GM13976 (cell line): ENCODE measurements at places on chromosomes 3 and 15.

GRCh38 chr3:97940034-97940433 lies 32.2 kb downstream of the RIOX2 start:
- DNase-seq, result no peak

- no peak for DNase-seq
Measured at GRCh38 chr3:33016846-33017405, 65.5 kb downstream of the CCR4 start.

DNA sequence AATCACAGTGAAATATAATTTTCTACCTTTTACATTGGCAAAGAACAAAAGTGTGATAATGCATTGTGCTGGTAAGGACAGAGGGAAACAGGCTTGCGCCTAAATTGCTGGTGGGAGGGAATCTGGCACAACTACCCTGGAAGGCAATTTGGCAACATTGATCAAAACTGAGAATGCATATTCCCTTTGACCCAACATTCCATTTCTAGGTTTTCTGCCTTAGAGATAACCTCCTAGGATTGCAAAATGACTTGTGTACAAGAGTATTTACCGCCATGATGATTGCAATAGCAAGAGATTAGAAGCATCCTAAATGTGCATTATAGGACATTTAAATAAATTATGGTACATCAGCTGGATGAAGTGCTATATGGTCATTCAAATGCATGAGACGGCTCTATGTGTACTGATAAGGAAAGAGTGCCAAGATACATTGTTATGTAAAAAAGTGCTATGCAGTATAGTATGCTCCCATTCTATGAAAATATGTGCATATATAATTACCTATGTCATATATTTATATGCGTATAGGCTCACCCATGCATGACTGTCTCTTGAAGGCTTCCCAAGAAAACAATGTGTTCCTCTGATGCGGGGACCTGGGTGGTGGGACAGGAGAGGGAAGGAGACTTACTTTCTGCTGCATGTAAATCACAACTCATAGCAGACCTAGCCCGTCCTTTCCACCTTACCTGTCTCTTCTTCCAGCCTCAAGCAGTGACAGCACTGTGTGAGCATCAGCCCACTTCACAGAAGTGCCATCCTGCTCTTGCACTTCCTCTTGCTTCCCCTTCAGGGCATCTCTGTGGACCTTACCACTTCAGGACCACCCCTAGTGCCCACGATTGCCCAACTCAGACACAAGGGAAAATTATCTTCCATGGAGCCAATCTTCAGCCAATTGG lies 249.9 kb upstream of the TLE3 start:
- DNase-seq, result no peak

DNA sequence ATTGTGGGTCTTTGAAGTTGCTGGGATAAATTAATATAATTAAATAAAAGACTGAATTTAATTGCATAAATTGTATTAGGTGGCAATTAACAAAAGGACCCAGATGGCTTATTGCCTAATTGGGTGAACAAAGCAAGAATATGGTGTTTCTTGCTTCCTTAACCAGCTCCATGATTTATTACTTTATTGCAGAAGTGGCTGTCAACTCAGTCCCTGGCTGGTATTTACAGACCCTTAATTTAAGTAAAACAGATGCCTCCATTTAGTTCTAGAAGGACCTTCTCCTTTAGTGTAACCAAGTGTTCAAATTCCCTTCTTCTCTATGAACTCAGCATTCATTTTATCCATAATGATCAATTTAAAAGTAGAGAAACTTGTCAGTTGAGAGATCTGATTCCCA lies 35.1 kb downstream of the DPH3 start:
- DNase-seq, result no peak

DNA sequence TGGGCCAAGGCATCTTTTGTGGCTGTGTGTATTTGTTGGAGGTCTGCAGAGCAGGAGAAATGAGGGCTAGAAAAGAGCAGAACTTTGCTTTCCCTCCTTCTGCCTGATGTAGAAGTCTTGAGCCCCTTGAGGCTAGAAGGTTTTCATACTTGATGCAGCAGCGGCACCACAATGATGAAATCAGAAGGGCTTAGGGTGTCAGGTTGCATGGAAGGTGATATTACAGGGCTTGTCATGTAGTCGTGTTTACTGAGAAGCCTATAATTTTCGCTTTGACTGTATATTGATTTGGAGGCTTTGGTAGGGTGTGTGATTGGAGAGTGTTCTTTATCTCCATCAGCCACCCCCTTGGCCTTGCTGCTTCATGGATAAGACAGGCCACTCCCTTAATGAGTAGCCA lies 339.8 kb downstream of the THSD4 start:
- DNase-seq, result no peak

DNA sequence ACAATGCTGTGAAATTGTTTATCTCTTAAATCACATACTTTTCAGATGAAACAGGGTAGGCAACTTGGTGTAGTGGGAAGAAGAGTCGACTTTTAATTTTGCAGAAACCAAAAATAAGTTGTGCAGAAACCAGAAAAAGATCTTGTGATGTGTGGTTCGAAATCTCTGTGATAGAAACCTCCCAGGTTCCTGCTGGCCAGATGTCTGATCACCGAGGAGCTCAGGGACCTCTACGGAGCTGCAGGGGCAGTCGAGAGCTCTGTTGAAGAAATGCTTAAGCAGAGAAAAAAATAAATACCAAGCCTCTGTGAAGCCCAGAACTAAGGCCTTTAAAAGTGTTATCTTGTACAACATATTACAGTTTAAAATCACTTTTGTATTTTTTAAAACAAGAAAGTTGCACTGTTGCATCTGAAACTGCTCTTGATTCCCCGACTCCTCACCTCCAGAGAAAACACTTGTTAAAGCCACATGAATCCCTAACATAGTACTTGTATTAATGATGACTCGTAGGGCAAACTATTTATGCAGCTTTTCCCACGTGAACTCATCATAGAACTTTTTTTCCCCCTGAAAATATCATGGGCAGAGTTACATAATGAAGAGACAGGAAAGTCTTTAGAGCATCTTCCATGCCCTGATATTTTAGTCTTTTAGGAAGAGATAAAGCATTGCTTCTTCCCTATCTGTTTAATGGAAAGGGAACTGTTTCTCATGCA lies 51.3 kb downstream of the CCK start:
- DNase-seq, result peak; percentile 65

GRCh38 chr3:2741516-2741915 lies 368.7 kb downstream of the IL5RA start:
- no peak for DNase-seq

DNA sequence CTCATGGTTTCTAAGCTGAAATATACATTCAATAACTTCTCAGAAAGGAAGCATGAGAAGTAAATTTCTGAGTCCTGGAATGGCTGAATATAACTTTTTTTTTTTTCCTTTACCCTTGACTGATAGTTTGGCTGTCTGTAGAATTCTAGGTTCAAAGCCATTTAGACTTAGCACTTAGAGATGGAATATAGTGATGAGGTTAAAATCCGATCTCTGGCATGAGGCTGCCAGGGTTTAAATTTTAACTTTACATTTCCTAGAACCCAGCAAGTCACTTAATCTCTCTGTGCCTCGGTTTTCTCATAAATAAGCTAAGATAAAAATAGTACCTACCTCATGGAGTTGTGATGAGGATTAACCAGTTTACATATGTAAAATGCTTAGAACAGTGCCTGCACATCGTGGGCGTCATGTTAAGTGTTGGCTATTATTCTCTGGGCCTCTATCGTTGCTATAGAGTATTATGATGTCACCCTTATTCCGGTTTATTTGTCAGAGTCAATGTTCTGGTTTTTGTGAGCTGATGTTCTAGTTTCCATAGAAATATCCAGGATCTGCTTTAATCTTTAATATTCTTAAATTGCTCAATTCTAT lies 199.8 kb upstream of the TLE3 start:
- DNase-seq, result no peak

- no peak for DNase-seq
Measured at GRCh38 chr3:31172336-31172735, 277.9 kb upstream of the GADL1 start.

- DNase-seq, result no peak
Measured at GRCh38 chr3:4717363-4717740, 224.2 kb downstream of the ITPR1 start.

GRCh38 chr3:58998476-58999117 lies 51.2 kb downstream of the CFAP20DC start:
- no peak for DNase-seq

DNA sequence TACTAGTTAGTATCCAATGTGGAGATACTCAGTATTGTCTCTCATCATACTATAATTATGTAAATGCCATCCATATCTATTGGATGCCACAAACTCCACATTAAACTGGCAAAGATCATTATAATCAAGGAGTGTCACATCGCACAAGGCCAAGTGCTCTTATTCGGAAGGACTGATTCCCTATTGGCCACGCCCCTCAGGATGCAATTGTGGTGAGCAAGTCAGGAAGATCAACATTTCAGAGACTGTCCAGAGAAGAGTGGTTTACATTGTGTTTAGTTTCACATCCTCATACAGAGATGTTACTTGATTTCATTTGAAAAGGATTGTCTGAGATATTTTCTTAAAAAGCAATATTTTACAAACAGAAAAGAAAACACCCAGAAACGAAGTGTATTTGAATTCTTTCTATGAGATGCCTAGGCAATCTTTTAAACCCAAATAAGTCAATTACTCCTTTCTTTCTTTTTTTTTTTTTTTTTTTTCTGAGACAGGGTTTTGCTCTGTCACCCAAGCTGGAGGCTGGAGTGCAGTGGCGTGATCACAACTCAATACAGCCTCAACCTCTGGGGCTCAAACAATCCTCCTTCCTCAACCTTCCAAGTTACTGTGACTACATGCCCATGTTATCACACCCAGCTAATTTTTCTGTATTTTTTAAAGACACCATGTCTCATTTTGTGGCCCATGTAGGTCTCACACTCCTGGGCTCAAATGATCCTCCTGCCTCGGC lies 369.1 kb downstream of the RBMS3 start:
- DNase-seq, result no peak

DNA sequence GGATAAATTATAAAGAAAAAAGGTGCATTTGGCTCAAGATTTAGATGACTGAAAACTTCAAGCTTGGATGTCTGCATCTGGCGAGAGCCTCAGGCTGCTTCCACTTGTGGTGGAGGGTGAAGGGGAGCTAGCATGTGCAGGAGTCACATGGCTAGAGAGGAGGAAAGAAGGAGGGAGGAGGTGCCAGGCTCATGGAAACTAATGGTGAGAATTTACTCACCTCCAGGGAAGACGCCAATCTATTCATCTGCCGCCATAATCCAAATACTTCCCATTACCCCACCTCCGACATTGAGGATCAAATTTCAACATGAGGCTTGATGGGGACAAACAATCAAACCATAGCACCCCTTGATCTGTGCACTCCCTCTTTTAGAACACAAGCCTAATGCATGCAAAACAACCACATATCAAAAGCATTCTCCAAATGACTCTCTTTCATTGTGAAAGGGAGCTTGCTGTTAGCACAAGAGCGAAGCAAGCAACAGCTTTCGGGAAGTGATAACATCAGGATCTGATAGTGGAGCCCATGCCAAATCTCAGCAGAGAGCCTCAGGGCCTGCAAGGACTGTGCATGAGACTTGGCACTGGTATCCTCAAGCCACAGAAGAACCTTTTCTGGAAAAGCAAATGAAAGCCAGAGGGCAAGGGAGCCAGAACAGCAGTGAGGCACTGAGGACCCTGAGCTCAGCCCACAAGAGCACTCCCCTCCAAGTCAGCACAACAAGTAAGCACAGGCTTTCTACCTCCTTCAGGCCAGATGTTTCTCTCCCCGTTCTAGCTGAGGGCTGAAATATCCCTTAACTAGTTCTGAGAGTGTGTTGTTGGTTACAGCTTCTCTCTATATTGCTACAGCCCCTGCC lies 50.2 kb upstream of the THBS1 start:
- DNase-seq, result no peak

DNA sequence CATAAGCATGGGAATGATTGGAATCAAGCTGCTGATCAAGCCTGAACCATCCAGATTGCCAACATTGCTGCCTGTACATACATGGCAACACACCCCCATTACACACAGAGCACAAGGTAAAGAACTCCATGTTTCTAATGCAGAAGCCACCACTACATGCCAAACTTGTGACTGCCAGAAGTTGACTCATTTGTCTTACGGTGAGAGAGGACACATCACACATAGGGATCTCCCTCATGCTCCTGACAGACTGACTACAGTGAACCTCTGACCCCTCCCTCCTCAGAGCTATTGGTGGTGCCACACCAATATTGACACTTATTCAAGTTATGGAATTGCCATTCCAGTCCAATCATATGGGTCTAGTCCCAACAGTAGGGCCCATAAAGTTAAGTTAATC lies 42.3 kb downstream of the EFHB start:
- DNase-seq, result no peak

GRCh38 chr3:61562721-61563312 lies 1.4 kb downstream of the PTPRG start:
- DNase-seq, result peak; percentile 29

DNA sequence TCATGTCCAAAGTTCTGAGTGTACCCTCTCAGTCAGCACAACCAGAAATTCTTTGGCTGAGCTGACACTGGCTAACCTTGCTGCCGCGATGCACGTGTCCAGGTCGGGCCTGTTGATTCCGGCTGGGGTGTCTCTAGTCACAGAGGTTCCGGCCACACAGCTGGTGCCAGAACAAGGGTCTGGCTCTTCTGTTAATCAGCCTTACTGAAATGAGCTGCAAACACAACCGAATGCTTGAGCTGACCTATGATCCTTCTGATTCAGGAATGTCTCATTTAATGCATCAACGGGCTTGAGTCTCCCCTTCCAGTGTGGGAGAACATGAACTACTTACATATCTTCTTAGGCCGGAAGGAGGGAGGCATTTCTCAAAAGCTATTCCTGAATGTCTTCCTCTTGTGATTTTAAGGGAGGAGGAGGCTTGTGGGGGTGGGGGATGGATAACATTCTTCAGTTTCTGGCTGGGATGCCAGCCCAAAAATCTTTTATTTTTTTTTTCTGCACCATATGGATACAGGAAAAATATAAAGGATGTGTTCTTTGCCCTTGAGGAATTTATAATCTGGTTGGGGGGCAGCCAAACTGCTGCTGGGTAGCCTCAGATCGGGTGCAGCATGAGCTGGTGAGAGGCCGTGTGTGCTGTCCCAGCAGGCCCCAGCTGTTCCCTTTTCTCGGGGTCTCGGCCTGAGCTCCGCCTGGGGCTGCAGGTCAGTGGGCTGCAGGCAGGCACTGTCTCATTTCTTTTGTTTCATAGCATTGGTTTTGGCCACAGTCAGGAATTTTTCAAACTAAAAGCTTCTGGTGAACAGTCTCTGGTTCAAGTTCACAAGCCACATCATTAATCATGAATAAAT lies 319.1 kb upstream of the TBL1XR1 start:
- no peak for DNase-seq

GRCh38 chr3:133998691-133999241 lies 31.0 kb downstream of the SLCO2A1 start:
- no peak for DNase-seq

- DNase-seq, result no peak
Measured at GRCh38 chr15:54282228-54282836, 304.1 kb downstream of the UNC13C start.

- no peak for DNase-seq
Measured at GRCh38 chr15:52498706-52499105, 30.0 kb downstream of the MYO5A start.

- no peak for DNase-seq
Measured at GRCh38 chr3:117305681-117306080, 596.1 kb downstream of the TUSC7 start.

GRCh38 chr3:85535517-85535916 lies 576.7 kb downstream of the CADM2 start:
- no peak for DNase-seq

- DNase-seq, result no peak
Measured at GRCh38 chr3:192382861-192383260, 344.5 kb downstream of the FGF12 start.
